ENCODE measurements at places on chromosomes 5 and 9.

- DNase-seq: no peak
Measured at GRCh38 chr5:17129093-17129849, 88.2 kb upstream of the BASP1 start.

DNA sequence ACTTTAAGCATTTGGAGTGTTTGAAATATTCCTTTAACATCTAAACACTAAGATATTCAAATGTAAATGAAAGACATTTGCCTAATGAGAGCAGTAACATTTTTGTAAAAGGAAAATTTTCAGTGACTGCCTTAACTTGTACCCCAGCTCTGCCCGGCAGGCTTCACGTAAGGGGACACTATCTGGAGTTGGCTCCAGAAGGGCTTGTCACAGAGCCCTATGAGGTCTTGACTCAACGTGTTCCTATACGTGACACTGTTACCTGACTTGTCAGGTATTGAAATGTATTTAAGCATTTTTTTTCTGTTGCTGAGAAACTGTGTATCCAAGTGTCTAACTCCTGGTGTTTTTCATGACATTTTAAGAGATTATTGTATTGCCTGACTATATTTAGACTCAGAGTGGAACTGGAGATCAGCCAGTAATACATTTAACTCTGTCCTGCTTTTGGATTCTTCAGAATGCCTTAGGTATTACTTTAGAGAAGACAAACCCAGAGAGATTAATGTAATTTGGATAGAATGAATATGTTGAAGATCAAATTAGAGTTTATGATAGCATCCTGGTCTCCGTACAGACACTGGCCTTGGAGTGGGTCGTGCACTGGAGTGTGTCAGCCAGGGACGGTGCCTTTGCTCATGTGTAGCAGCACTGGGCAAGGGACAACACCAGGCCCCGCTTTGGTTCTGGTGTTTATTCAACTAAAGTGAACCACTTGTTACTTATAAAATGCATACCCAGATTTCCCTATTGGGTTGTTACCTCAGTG, 34.6 kb upstream of the PHF2 start:
- no peak for DNase-seq

DNA sequence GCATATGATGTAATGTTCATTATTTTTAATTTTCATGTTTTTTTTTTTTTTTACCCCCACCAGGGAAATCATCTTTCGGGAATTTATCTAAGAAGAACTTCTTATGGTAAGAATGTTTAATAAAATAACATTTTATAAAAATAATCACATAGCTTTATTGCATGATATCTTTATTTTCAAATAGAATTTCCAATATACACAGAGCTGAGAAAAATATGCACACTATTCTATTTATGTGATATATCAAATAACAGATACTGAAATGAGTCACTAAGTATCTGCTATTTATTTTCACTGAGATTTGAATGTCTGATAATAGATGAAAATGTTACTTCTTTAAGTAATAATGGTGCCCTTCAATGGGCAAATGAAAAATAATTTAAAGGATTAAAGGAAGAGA, 1217.3 kb downstream of the MAT2B start:
- no peak for DNase-seq

GRCh38 chr5:142797420-142797819, 27.2 kb downstream of the ARHGAP26 start:
- no peak for DNase-seq

DNA sequence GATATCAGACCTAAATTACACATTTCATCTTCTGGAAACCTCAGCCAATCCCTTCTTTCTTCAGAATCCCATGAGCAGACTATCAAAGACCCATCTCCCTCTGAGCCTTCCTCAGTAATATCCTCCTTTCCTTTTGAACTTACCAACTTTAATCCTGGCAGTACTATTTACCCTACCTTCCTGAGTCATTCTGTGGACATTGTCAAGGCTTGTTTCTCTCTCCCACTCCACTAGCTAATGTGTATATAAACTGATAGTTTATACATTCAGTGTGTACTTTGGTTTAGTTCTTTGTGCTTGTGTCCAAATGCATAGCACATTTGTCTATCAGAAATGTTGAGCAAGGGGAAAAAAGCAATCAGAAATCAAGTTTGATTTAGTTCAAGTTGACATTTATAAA, 568.3 kb downstream of the CSNK1G3 start:
- no peak for DNase-seq

DNA sequence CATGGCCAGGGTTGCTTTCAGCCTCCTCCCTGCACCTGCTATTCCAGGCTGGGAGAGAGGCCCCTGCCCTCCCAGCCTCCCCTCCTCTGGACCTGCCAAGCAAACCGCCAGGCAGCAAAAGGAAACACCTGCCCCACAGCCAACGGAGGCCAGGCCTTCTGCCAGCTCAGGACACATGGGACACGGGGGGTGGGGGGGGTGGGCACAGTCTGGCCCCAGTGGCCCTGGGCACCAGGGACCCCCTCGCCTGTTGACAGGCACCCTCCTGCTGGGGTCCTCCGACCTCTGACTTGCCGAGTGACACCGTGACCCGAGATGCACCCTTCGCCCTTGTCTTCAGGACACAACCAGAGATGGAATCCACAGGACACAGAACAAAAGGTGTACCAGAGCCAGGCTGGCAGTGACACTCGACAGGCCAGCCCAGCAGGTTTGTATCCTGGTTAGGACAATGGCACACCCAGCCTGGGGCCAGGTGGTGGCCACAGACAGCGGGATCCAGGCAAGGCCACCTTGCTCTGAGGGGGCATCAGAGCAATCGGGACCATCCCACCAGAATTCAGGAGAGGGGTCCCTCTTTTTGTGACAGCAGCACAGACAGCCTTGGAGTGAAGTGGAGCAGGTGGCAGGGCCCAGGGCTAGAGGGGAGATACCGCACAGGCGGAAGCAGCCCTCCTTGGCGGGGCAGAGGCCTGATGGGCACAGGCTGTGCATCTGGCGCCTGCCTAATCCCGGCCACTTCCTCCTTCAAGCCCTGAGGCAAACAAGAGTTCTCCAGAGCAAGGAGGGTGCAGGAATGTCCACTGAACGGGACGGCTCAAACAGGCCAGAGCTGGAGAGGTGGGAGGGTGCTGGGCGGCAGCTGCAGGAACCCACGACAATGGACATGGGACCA, 1.3 kb upstream of the TMEM210 start:
- DNase-seq: no peak

DNA sequence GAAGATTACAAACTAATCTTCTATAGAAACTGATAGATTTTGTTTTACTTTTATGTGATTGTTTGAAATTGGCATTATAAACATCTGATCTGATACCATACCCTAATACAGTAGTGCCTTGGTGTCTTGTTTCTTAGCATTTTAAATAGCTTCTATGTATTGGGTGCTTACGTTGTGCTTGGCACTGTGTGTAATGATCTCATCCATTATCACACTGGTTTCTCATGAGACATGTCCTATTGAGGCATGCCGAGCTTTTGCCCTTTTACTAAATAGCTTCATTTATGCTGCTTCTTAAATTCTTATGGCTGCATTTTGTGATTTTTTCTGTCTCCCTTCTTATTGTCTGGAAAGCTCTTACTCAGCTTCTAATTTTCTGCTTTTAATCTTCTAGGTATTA, 48.2 kb upstream of the TLR4 start:
- DNase-seq: no peak

DNA sequence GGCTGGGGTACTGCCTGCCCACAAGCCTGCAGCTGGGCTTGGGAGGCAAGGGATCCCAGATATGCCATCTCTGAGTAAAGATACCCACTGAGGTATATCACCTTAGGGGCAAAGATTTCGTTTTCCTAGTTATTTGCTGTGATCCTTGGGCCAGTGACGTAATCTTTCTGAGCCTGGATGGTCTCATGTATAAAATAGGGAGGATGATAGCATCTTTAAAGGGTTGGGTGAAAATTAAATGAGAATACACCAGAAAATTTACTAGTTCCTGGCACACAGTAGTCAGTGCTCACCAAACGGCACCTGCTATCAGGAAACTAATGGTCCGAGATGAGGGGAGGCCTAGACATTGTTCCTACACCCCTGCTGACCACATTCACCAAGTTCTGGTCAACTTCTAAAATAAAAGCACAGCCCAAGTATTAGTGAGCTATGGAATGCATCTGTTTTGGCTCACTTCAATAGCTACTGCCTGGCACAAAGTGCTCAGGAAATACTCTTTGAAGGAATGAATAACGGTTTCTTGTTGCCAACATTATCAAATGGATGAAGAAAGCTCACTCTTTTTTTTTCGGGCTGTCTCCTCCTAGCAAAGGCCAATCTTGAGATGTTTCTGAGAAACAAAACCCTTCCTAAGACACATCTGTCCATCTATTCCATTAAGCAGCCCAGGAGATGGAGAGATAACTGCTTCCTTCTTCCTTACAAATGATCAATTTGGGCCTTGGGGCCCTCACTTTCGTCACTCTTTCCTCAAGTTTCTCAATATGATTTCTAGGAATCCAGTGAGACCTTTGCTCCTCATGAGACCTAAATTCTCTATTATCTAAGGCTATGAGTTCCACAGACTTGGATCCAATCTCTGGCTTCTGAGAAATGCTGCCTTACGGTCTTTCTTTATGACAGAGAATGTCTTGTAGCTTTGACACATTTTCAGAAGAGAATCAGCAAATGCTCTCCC, 98.2 kb downstream of the DPYSL3 start:
- no peak for DNase-seq

- DNase-seq: no peak
Measured at GRCh38 chr5:113321276-113321675, 113.5 kb downstream of the TSSK1B start.

DNA sequence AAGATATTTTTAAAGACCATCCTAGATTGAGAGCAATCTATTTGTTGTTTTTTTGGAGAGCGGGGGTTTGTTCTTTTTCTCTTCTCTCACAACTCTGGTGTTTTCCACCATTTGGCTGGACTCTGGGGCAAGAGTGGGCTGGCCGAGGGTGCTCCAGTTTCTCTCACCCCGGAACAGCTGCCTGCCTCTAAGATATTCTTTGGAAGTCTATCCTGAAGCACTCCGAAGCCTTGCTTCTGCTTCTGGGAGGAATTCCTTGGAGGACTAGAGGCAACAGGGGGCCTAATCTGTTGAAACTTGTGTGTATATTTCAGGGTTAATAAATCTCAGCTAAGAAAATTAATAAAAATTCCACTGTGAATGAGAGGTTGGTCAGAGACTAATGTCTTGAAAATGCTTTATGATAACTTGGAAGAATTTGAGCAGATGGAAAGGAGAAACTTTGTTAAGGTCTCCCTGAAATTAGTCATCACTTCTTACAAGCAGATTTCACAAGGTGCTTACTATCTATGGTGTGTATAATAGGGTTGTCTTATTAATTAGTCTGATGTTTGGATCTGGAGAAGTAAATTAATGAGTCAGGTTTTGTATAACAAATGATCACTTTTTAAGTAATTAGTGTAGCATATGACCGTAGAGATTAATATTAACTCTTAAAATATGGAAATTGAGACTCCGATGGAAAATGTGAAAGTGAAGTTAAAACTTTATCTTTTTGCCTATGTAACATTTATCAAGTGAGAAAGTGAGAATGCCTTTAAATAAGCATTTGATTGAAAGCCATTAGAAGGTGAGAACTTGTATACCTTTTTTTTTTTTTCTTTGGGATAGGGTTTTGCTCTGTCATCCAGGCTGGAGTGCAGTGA, 4.0 kb downstream of the MAN2A1 start:
- no peak for DNase-seq

GRCh38 chr5:108386345-108387061, 4.6 kb upstream of the FBXL17 start:
- DNase-seq: no peak

DNA sequence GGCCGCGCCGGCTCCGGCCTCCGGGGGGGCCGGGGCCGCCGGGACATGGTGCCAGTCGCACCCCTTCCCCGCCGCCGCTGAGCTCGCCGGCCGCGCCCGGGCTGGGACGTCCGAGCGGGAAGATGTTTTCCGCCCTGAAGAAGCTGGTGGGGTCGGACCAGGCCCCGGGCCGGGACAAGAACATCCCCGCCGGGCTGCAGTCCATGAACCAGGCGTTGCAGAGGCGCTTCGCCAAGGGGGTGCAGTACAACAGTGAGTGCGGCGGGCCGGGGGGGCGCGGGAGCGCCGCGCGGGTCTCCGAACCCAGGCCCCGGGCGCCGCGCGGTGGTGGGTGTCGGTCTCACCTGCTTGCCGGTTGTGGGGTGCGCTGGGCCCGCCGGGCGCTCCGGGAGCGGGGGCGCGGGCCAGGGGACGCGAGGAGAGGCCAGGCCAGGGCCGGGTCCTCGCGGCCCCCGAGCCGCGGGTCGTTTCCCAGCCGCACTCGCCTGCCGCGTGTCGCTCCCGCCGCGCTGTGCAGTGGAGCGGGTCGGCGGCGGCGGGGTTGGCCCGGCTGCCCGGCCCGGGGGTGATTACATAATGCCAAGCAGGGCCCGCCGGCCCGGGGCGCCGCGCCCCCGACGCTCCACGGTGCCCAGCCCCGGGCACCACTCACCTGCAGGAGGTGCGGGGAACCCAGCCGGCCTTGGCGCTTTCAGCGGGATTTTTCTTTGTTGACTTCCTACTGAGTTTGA, 492 bp downstream of the RABL6 start:
- DNase-seq: no peak

DNA sequence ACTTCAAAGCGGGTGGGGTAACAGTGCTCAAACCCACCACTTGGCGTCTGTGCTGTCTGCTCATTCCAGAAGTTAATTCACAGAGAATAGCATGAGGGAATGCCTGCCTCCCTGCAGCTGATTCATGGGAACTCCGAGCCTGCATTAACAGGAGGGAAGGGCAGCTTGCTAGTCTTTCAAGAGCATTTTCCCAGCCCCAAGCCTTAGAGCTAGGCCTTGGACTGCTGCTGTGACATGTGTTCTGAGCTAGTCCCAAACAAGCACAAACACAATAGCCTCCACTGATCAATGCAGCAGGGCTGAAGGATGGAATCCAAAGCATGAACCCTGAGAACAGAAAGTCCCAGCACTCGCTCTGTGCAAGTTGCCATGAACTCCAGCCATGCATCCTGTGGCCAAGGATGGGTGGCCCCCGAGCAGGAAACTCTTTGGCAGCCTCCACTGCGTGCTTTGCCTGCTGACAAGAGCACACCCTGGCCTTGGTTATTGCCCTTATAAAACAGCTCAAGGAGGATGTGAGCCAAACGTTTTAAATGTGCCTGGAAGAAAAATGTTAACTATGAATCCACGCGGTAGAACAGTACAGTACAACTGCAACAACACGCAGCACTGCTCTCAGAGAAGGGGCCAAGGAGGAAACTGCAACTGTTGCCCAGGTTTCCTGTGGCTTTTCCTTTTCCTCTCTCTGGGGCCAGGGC, 653.1 kb upstream of the KLF4 start:
- peak; percentile 96 for DNase-seq

GRCh38 chr9:113131689-113132151, 19.1 kb upstream of the SLC31A2 start:
- no peak for DNase-seq

All from coronary artery (tissue), 2 donors.